Activated T-cell treated with anti-CD3 and anti-CD28 coated beads, Interleukin-2, amount 50 U/mL, for 72 hours (primary cell): ENCODE measurements at places on chromosomes 13 and 19.

DNA sequence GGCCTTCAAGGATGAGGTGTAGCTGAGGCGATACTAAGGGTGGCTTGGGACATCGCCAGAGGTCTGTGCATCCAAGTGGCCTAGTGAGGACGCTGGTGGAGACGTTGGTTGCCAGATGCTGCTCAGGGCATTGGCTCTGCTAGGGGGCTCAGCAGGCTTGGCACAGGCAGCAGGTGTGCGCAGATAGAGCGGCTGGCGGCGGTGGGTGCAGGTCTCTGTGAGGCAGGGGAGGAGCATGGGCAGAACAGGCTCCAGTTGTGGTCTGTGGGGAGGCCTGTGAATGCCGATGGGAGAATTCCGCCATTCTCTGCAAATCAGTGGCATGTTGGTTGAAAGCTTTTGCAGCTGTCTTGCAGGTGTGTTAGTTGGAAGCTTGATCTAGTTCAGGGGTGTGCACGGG, 21.2 kb downstream of the PRAM1 start:
- DNase-seq: no peak

DNA sequence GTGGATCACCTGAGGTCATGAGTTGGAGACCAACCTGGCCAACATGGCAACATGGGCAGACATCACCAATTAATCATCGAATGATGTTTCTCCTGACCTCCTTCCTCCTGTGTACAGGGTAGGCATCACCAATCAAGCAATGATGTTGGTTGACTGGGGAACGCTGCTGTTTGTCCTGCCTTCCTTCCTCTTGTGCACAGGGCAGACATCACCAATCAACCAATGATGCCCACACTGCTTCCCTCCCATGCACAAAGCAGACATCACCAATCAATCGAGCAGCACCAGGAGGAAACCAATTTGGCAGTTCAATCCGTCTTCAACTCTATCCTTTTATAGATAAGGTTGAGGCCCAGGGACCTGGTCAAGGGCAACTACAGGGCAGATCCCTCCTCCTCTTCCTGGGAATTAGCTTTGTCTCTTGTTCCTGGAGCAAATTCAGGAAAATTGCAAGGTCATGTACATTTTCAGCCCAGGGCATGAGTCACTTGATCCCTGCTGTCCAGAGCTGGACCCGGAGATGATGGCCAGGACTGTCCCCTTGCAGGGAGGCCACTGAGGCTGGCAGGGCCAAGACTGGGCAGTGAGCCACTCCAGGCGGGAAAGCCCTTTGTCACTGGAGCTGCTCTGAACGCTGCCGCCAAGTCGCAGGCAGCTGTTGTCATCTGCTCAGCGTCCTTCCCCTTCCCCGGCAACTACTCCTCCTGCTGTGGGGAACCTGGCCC, 5.3 kb upstream of the CSNK1G2 start:
- peak; percentile 27 for DNase-seq

GRCh38 chr19:10471909-10472308, 31.2 kb downstream of the KEAP1 start:
- no peak for DNase-seq

DNA sequence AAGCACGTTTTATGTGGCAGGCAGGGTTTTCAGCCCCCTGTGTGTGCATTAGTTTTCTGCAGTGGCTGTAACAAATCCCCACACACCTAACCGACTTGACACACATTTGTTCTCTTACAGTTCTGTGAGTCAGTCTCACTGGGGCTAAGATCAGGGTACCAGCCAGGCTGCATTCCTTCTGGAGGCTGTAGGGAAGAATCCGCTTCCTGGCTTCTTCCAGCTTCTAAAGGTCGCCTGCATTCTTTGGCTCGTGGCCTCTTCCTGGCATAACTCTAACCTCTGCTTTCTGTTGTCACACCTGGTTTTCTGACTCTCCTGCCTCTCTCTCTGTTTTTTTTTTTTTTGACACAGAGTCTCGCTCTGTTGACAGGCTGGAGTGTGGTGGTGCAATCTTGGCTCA, 6.4 kb downstream of the ELSPBP1 start:
- DNase-seq: no peak

GRCh38 chr19:47836038-47836437, 14.3 kb downstream of the CRX start:
- DNase-seq: no peak

DNA sequence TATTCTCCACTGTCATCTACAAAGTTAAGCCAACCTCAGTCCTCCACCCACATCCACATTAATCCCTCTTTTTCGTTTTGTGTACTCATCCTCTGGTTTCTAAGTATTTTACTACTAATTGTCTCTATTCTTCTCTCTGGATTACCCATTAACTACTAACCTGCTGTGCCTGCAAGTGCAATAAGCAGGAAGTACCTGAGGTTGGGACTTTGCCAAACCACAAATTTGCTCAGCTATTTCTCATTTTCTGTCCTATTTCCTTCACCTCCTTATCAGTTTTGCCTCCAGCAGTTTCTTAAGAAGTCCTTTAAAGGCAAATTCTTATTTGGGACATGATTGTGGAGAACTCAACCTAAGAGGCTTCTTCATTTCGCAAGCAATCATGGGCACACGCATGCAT, 1708.9 kb downstream of the SLITRK5 start:
- DNase-seq: no peak

GRCh38 chr13:29547153-29547552, 48.3 kb downstream of the SLC7A1 start:
- no peak for DNase-seq

DNA sequence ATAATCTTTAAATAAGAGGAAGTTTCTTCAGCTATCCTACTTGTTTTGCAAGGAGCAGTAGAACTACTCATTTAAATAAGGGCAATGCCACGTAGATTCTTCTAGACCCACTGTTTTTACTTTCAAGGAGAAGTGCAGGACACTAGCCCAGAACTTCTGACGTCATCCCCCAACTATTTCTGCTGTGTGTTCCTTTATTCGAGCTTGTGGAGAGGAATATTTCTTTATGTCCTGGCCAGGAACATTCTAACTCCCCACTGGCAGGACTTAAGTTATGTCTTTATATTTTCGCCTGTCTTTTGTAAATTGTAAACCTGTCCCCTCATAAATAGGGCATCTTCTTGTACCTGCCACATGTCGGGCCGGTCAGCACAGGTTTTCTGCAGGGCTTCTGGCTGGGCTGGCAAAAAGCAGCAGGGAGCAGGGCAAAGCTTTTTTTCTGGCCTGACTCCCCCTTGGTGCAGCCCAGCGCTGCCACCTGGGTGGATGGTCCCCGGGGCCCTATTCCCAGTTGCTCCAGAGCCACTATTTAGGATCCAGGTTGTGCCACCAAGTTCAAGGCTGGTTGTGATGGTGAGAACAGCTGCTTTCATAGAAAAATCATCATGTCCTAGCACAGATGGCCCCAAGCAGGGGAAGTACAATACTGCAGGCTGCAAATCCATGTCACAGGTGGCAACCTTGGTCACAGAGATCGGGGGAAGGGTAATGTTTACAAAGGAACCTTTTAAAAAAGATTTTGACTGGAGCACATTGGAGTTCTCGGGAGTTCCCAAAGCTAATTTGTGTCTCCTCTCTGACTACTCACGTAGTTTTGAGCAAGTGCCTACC, 1.8 kb downstream of the MBNL2 start:
- DNase-seq: peak; percentile 14

DNA sequence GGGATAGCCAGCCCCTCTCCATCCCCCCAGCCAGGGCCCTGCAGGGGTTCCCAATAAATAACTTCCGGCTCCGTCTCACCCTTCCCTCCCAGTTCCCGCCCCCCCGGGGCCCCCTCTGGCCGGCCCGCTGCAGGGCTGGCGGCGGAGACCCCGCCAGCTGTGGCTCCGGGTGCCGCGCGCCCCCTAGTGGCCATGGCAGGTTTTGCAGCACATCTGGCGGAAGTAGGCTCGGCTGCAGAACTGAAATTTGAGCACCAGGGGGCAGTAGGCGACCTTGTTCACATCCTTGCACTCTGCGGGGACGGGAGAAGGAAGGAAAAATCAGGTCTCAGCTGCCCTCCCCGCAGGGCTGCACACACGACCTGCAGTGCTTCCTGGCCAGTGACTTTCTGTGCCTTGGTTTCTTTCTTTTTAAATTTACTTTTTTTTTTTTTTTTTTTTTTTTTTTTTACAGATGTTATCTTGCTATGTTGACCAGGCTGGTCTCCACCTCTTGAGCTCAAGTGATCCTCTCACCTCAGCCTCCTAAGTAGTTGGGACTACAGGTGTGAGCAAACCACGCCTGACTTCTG, 3.6 kb upstream of the MYO1F start:
- peak; percentile 92 for DNase-seq

GRCh38 chr19:535017-535835, 3.7 kb downstream of the CDC34 start:
- no peak for DNase-seq

DNA sequence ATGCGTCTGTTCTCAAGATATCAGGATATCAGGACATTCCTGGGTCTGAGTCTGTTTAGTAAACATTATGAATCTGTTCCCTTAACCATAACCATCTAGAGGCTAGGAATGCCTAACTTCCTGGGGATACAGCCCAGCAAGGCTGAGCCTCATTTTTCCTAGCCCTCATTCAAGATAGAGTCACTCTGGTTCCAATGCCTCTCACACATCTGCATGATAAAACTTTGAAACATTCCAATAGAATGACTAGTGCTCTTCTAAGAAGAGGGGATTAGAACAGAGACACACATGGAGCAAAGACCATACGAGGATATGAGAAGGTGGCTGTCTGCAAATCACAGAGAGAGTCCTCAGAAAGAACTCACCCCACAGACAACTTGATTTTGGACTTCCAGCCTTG, 20.6 kb upstream of the CABP5 start:
- no peak for DNase-seq

DNA sequence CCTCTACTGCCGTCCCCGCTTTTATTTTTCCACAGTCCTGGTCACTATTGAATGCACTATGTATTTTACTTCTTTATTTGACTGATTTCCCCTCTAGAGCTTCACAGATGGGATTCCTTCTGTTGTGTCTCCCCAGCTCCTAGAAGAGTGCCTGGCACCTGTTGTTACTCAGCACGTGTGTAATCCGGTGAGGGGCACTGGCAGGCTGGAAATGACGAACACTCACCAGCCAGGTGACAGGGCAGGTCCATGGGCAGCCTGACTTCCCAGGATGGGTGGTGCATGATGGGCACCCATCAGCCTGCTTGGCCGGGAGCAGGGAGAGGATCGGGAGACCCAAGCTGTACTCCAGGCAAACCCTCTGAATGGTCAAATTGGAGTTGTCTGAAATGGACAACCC, 67.2 kb downstream of the CEBPG start:
- no peak for DNase-seq

GRCh38 chr19:5216141-5216847, 124.3 kb downstream of the PTPRS start:
- DNase-seq: no peak
